ENCODE measurements at places on chromosomes 16 and 17.

DNA sequence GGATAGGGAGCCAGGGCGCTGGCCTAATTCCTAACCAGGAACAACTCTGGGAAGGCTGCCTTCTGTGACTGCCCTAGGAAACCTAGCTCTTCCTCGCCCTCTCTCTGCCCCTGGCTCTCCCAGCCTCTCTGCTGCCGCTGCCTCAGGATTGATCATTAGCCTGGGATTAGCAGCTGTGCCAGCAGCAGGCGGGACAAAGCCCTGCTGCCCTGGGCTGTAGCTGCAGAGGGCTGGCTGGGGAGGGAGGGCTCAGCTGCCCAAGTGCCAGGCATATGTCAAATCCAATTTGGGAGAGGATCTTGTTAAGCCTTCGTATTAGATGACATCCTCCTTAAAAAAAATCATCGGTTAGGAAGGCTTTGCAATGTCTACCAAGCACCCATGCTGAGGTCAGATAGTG lies 144.8 kb upstream of the CCL2 start:
- DNase-seq, result no peak

DNA sequence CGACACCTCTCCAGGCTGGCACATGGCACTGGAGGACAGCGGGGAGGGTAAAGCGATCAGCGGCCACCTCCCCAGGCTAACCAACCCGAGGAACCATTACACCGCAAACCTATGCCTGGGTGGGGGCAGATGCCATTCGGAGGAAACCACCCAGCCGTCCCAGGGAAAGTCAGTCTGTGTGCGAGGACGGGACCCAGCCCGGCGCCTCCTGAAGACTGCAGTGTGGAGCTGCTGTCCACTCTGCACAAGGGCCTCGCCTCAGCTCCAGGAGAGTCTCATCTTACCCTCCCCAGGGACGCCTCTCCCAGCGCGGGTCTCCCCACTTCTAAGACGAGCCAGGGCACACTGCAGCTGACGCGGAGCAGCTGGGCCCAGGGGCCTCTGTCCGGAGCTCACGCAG lies 8.0 kb downstream of the SLC38A10 start:
- DNase-seq, result no peak

DNA sequence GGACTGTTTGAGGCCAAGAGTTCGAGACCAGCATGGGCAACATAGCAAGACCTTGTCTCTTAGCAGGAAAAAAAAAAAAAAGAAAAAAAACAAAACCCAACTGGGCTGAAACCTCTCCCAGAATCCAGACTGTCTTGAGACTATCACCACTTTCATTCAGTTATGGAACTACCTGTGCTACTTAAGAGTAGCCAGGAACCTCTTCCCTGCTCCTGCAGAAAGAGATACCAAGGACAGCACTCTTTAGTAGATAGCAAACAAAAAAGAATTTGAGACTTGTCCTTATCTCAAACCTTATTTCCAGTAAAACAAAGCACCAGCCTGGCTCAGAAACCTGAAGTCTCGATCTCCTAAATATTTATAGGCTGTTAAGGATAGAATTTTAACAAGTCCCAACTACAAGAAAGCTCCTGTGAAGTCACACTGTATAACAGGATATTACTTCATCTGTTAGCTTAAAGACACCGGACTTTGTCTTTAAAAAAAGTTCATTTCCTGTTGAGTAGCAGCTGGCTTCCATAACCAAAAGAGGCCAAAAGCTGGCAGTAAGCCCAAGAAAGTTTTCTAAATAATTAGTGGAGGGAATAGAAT lies 5.1 kb downstream of the CDR2 start:
- DNase-seq, result no peak

DNA sequence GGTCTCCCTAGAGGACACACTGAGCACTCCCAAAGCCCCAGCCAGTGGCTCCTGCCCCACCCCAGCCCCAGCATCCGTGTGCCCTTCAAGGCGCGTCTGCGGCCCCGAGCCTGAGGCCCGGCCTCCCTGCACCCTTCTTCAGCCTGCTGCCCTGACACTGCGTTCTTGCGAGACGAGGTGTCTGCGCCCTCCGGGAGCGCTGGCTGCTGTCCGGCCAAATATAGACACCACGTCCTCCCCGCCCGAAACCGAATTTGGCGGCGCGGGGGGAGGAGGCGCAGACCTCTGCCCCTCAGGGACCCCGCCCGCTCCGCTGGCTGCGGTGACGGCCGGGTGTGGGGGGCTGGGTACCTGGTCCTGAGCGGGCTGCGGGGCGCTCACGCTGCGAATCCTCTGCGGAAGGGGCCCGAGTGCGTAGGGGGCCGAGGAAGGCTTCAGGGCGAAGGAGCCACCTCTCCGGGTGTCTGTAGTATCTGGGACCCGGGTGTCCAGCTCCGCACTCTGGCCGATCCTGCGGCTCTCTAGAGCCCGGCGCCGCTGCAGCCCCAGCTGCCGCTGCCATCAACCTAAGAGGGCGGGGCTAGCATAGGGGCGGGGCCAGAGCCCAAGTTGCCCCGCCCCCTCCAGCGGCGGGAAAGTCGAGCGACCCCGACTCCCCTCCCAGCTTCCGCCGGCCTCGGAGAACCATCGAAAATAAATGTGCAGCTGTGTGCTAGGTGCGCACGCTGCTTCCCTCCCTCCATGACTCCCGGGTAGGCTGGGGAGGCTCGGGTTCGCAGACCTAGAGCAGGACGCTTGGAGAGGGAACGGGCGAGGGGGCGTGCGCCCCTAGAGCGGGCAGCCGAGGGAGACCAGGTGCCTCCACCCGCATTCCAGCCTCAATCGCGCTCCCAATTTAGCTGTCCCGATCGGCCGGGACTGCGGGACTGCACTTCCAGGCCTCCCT lies at the start of gene CORO6:
CORO6 (minus strand) TSS at position 576 of the 946 bp plus-strand sequence. CDS start 1,491 bp downstream, outside the sequence.
- no peak for DNase-seq

DNA sequence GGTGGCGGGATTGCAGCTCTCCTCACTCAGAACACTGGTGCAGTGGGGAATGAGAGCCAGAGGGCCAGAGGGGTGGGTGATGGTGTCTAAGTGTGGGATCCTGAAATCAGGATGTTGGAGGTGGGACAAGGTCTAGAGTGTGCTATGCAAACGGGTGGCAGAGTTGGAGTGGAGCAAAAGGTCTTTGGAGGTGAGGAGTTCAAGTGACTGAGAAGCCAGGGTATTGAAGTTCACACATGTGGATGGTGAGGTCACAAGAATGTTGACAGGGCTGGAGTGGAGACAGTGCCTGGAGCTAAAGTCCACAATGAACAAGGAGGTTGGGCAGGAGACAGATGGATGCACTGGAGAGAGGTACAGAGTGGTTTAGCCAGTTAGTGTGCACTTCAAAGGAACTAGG lies 38.3 kb upstream of the MAP3K14 start:
- no peak for DNase-seq

GRCh38 chr16:9647981-9648701 lies 534.1 kb downstream of the GRIN2A start:
- DNase-seq, result no peak

- DNase-seq, result no peak
Measured at GRCh38 chr16:20064520-20064919, 9.2 kb downstream of the GPR139 start.

DNA sequence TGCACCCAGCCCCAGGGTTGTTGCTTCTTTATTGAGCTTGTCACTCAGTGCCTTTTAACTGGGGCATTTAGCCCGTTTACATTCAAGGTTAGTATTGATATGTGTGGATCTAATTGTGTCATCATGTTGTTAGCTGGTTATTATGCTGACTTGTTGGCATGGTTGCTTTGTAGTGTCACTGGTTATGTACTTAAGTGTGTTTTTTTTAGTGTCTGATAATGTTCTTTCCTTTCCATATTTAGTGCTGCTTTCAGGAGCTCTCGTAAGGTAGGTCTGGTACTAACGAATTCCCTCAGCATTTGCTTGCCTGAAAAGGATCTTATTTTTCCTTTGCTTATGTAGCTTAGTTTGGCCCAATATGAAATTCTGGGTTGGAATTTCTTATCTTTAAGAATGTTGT lies 33.5 kb downstream of the NF1 start:
- no peak for DNase-seq

- DNase-seq, result no peak
Measured at GRCh38 chr16:78906135-78906534, 694.4 kb downstream of the MAF start.

GRCh38 chr17:27552276-27552732 lies 78.7 kb upstream of the LGALS9 start:
- no peak for DNase-seq

DNA sequence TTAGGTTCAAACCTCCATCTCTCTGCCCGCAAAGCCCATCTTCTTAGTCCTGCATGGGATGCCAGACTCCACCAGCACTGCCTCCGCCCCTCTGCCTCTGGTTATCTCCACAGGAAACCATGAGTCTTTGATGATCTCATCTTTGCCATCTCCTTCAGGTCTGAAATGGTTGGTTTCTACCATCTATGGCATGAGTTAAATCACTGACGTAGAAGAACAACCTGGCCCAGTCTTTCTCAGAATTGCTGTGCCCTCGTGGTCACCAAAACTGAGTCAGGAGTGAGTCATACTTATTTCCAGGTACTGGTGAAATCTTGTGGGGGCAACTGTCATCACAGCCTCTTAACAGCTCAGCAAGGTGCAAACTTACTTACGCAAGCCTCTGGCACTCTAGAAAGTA lies 468.7 kb upstream of the C16orf82 start:
- no peak for DNase-seq

DNA sequence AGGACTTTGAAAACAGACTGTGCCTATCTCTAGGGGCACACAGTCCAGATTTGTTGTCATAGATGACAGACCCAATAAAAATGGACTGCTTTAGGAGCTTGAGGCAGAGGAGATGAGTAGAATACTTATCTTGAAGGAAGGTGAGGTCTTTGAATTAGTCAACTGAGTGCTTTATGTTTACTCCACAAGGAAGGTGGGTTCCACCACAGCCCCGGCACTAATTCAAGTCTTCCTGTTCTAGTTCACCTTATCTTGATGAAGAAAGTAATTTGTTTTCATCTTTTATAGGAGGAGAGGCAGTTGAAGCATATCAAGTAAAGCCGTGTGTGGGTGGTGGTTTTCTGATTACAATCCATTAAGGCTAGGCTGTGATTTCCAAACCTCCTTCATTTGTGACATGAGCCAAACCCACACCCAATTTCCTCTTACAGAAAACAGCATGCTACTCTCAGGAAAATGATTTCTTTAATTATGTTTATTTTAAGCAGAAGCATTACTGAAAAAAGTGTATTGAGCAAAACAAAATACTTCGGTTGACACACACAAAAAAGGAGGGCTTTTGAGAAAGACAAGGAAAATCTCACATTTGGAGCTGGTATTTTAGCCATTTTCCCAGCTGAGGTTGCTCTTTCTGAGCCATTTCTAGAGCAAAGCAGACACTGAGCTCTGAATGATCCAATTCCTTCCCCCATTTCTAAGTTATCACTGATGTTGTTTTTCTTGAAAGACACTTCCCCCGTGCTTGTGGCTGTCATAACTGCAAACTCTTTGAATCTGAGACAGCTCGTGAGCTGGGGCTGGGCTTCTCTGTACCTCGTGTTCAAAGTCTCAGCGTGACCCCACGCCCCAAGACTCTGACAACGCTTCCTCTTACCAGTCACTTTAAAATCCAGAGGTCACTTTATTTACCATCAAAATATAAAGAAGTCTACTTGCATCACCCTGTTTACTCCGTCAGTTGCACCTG lies 35.4 kb downstream of the CDRT15 start:
- no peak for DNase-seq

- DNase-seq, result no peak
Measured at GRCh38 chr17:48642059-48642842, 16.1 kb upstream of the HOXB9 start.

GRCh38 chr17:47993031-47993564 lies 22.2 kb downstream of the CDK5RAP3 start:
- no peak for DNase-seq

DNA sequence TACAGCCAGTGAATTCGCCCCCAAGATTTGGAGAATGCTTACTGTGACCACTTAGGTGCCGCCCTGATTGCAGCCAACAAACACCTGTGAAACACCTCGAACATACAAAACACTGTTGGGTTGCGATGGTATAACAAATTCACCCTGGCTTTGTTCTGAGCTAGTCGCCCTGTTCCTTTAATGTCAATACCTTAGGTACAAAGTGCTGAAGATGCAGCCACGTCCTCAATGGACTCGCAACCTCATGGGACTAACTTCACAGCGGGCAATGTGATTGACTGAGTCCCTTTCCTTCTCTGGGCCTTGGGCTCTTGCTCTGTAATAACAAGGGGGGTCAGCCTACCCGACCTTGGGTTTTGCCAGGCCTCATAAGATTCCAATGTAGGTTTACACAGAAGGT lies 28.9 kb upstream of the GOSR2 start:
- no peak for DNase-seq

DNA sequence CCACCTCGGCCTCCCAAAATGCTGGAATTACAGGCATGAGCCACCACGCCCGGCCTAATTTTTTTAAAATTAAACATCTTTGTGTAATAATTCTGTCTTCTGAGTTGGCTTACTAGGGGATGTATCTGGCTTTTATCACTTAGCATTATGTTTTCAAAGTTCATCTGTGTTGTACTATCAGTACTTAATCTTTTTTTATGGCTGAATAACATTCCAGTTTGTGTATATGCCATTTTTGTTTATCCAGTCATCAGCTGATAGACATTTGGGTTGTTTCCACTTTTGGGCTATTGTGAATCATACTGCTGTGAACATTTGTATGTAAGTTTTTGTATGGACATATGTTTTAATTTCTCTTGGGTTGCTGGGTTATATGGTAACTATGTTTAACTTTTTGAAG lies 69.0 kb downstream of the CHD9 start:
- DNase-seq, result no peak

Data from GOT3 (cell line).